ENCODE measurements at places on chromosomes 3 and 15.

GRCh38 chr3:163328680-163329079, 1749.6 kb downstream of the SI start:
- no peak for DNase-seq

- no peak for DNase-seq
These were observed 38.2 kb downstream of the GLB1 start for GRCh38 chr3:33058765-33059164.

GRCh38 chr3:14243782-14244181, 65.2 kb downstream of the LSM3 start:
- no peak for DNase-seq

GRCh38 chr3:52293491-52294319, 6.1 kb downstream of the GLYCTK start:
- DNase-seq, result no peak

DNA sequence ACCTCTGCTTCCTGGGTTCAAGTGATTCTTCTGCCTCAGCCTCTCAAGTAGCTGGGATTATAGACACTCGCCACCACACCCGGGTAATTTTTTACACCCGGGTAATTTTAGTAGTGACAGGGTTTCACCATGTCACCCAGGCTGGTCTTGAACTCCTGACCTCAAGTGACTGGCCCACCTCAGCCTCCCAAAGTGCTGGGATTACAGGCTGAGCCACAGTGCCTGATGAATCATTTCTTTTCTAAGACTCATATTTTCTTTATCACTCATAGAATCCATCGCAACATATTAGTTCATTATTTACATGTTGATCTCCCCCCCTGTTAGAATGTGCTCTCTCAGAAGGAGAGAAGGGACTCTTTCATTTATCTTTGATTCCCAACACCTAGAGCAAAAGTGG, 109.5 kb upstream of the PTPRG start:
- DNase-seq, result no peak

GRCh38 chr3:97950360-97950759, 21.9 kb downstream of the RIOX2 start:
- DNase-seq, result no peak

- no peak for DNase-seq
These were observed 71.2 kb downstream of the GOLIM4 start for GRCh38 chr3:168024537-168024941.

DNA sequence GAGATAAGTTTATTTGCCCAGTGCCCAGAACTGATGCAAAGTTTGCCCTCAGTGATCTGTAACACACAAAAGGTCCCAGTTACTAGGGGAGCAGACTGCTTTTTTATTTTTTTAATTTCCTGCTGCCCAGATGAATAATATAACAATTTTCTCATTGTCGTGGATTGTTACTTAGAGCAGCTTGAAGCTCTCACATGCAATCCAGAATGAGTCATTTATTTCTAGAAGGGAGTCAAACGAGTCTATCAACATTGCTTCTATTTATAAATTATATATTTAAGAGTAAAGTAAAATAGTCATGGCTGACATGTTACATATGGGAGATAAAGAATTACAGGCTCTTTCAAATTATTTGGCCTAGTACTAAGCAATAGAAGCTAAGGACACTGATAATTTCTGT, 41.3 kb downstream of the MEIS2 start:
- DNase-seq, result no peak

DNA sequence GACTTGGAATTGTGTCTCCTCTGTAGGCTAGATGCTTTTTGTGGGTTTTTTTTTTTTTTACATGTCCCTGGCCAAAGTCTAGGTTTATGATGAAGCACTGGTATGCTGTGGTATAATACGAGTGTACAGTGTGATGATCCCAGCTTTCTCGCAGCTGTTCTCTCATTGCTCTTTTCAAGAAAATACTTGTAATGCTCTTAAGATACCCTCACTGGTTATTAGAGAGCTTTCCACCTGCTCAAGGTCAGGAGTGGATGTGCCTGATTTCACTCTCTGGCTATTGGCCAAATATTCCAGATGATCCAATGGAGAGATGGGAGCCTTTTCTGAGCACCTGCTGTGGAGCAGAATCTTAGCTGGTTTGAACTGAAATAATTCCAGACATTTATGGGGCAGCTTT, 215.1 kb downstream of the MYRIP start:
- DNase-seq, result no peak
